ENCODE measurements at places on chromosomes 2 and 18.
A peak's percentile ranks its signal among the peaks of the same experiment; 100 is the strongest.

- no peak for DNase-seq
Observed at GRCh38 chr2:42567806-42568400, 529 bp upstream of the MTA3 start.

- DNase-seq: no peak
Observed at GRCh38 chr2:231223458-231223976, 25.1 kb downstream of the ARMC9 start.

GRCh38 chr2:156017341-156017885 is 315.1 kb downstream of the NR4A2 start:
- DNase-seq: peak; percentile 6

GRCh38 chr2:11123856-11124759 is 31.2 kb upstream of the SLC66A3 start:
- no peak for DNase-seq

- peak; percentile 17 for DNase-seq
Observed at GRCh38 chr2:47784352-47784851, 1.5 kb downstream of the MSH6 start.

GRCh38 chr2:63792530-63792929 is 49.2 kb upstream of the UGP2 start:
- peak; percentile 59 for DNase-seq

DNA sequence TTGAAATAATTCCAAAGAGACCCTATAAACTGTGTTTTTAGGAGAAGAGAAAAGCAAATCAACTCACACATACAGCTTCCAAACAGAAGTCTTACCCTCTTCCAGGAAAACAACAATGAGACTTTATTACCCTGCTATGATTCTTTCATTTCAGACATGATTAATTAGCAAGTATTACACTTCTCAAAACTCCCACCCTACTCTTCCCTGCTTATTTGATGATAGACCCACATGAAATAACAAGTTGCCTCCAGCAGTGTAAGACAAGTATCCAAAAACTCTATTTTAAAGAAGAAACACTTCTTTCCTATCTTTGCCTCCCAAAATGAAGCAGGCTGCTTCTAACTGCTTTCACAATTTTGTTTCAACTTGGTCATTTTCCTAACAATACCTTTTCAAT is 4.1 kb downstream of the FIGN start:
- DNase-seq: no peak
